Fibroblast of upper back skin (primary cell): ENCODE measurements at places on chromosomes 7 and 10.

DNA sequence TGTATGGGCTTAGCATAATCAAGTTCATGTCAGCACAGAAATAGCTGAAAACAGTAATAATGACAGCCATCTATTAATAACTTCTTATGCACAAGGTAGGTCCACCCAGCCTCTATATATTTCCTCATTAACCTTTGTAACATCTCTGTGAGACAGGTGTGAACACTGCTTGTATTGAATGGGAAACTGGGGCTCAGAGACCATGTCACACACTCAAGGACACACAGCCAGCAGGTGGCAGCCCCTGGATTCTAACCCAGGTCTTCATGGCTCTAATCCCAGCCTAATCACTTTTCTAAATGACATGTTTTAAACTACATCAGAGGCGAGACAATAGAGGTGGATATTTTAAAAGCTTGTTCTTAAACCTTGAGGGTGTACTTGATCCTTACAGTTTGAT is 591.4 kb downstream of the PARD3 start:
- no peak for DNase-seq

DNA sequence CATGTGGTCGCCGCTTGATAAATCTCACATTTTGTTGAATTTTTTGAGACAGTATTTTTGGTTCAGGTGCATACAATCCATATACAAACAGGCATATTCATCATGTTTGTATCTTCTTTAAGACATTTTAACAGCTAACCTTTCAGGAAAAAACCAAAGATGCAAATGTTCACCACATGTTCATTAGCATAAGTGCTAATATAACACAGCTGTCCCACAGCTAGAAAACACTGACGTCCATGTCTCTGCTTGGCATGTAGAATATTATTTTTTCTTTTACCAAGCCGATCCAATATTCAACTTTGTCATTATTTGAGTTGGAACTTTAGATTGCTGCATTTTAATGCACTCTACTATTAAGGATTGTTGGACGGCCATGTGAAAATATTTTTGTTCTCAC is 31.2 kb downstream of the BMPER start:
- DNase-seq: no peak

GRCh38 chr10:110022716-110023504 is 15.1 kb downstream of the ADD3 start:
- DNase-seq: no peak

DNA sequence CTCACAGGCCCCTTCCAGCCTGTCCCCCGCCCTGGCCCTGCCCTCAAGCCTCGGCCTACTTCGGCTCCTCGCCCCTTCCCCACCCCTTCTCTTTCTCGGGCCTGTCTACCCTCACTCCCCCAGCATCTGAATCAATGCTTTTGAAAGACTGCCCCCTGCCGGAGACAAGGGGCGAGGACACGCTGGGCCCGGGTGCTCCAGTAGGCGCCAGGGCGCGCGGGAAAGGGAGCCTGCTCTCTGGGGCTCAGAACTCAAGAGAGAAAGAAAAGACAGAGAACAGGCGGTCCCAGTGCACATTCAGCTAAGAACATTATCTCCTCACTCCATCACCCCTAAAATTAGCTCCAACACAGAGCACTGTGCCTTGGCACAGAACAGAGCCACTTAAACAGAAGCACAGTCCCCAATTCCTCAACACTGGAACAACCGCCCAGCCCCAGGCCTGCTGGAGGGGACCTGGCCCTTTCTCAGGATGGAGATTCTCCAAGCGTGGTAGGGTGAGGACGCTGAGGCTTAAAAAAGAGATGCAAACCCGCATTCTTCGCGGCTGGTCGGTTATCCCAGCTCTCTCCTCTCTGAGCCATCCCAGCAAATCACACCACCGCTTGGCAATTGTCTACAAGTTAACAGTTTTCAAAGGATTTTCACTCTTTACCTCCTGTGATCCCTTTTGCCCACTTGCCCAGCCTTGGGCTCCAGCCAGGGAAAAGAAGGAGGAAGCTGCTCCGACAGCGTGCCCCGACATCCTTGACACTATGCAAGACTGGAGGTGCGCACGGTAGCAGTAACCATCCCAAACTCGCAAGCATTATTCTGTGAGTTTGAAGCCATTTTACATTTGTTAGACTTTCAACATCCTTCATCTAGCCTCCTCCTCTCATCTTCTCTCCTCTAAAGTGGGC is 2.1 kb downstream of the GIGYF1 start:
- peak; percentile 64 for DNase-seq

GRCh38 chr10:125605167-125605566 is 77.8 kb downstream of the TEX36 start:
- no peak for DNase-seq

- no peak for DNase-seq
Observed at GRCh38 chr10:7605565-7606295, 61.0 kb downstream of the ITIH5 start.

DNA sequence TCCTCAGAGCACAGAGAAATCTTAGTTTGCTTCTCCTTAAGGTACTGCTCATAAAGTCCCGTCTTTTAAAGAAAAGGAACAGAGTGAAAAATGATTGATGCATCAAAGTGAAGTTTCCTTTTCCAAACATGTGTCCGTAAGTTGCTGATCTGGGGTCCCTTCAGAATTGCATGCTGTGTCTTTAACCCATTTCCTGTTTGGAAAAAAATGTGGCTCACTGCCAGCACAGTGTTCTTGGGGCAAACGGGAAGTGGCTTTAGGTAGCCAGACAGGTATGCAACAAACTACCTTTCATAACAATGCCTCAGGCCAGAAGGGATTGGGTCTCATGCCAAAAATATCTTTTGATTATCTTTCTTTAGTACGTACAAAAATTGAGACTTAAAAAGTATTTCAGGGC is 50.9 kb downstream of the TFAM start:
- peak; percentile 55 for DNase-seq

- DNase-seq: peak; percentile 45
Observed at GRCh38 chr10:4622384-4622783, 203.6 kb upstream of the AKR1E2 start.

DNA sequence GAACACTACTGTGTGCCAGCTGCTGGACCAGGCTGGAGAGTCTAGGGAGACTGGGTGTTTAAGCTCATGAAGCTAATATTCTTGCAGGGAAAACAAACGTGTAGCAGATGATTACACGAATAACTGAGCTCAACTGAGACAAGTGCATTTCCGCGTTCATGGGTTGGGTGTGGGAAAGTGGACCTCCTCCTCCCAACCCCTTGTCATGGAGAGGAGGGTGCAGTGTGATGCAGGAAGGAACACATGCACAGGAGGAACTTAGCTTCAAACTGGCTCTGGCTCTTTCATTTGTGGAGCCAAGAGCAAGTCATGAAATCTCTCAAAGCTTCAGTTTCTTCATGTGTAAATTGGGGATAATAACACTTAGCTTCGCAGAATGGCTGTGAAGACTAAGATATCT is 204.3 kb downstream of the ARHGAP12 start:
- no peak for DNase-seq

DNA sequence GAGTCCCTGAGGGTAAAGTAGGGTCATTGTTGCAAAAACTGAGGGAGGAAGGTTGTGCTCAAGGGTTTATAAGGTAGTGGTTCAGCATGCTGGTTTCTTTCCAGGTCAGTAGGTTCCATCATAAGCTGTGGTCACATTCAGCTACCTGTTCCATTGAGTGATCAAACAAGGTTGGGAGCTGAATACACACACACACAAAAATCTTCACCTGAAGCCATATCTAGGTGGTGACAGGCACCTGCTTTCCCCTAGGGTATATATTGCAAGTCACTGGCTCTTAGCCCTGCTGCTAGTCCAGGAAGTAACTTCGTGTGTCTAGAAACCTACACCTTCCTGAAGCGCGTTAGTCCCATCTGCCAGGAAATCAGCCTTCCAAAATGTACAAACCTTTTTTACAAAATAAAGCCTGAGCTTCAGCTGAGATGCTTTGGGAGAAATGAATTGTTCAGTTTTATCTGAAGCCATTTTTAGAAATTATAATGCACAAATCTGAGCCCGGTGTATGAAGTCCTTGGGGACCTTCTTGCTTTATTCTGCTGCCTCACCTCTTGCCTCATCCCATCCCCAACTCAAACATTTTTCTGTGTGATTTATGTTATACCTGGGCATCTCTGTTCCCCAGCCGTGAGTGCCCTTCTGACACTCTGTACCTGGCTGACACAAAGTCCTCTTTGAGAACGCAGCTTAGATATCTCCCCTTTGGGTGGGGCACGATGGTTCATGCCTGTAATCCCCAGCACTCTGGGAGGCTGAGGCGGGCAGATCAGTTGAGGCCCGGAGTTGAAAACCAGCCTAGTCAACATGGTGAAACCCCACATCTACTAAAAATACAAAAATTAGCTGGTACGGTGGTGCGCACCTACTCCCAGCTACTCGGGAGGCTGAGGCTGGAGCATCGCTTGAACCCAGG is 10.6 kb upstream of the LAMTOR4 start:
- no peak for DNase-seq

DNA sequence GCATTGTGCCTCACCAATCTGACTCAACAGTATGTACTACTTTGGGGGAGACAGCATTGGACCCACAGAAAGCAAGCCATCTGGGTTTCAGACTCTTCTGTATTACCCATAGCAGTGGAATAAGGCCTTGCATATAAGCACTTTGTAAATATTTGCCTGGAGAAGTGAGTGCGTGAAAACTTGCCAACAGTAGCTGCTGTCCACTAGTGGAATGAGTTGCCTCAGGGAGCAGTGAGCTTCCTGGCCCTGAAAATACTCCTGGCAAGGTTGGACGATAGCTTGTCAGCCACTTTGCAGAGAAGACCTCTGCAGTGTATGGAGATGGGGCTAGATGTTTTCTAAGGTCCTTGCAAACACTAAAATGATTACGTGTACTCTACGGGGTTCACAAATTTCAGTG is 21.6 kb downstream of the GARS1 start:
- DNase-seq: no peak

- no peak for DNase-seq
Observed at GRCh38 chr10:71815515-71816130, 35.4 kb downstream of the PSAP start.

DNA sequence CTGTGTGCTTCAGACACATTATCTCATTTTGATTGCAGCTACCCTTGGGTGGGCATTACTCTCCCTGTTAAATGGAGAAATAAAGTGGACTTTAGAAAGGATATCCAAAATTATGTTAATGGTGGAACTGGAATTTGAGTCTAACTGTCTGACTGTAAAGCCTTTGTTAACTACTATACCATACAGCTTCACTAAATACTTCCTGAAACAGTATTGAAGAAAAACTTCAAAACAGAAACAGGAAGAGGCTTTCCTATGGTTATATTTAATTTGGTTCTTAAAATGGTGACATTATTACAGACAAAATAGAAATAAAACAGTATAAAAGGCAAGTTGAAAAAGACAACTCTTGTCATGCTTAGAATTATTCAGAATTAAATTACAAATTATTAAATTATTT is 25.0 kb downstream of the SPAG6 start:
- DNase-seq: no peak
